ENCODE measurements at places on chromosomes 4 and X. TPM values are rescaled to one million over a fixed set of nuclear protein-coding genes. Genes with fewer than 3 reads are reported as not detected.

DNA sequence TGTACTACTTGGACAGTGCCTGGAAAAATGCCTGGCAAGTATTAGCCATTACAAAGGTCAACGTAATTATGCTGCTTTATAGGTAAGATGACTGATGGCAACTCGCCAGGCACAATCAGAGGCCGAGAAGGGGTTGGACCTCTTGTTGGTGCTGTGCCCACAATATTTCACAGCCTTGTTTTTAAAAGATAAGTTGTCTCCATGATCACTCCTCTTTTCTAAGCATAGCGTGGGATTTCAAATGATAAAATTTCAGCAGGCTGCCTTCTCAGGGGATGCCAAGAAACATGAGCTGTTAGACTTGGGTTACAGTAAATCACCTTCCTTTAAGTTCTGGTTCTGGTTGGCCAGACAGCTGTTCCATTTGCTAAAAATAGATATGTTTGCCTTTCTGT lies 26.9 kb downstream of the HOPX start:
- DNase-seq, result no peak

DNA sequence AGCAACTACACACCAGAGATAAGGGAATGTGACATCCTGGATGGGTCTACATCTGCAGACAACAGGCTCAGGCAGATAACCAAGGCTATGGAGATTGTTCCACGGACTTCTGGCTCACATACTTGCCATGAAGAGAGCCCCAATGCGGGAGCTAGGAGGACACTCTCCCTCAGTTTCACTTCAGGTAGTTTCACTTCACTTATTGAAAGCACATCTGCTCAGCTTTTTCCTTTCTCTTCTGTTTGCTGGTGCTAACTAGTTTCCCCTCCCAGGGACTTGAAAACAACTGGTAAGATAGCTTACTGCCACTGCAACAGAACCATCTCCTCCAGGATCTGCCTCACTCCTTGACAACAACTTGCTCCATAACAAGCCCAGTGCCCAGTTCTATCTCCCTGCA lies 1.4 kb upstream of the CT47C1 start:
- peak; percentile 55 for DNase-seq

ABLIM2 gene
- total RNA-seq, result 68.3 TPM

DNA sequence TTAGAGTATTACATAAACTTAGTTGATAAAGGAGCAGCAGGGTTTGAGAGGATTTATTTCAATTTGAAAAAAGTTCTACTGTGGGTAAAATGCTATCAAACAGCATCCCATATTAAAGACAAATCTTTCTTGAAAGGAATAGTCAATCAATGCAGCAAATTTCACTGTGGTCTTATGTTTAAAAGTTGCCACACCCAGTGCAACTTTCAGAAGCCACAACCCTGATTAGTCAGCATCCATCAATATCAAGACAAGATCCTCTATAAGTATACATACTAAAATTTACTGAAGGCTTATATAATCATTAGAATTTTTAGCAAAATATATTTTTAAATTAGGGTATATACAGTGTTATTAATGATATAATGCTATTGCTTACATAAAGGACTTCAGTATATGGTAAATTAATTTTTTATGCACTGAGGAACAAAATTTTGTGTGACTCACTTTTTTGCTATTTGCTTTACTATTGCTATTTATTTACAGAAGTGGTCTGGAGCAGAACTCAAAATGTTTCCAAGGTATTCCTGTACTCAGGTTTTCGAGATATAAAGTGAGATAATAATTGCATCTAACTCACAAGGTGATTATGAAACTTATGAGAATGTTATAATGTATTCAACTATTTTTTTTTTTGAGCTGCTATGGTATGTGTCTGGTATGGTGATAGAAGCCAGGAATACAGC lies 1127.6 kb downstream of the ADGRL3 start:
- no peak for DNase-seq

DNA sequence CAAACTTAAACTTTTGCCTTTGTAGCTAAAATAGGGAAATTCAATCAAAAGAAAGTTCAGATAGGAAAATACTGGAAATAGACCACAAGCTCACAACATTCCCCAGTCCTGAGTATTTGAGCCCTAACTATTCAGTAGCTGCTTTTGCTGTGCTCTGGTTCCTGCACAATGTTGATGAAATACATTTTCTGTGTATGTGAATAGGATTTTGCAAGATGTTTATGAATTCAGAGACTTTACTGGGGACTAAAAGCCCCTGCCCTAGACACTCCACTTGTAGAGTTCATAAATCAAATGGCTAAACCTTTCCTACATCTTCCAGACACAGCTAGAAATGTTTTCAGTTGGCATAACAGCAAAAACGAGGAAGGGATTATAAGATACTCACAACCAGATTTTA lies 105.9 kb downstream of the FBXO8 start:
- DNase-seq, result no peak

DNA sequence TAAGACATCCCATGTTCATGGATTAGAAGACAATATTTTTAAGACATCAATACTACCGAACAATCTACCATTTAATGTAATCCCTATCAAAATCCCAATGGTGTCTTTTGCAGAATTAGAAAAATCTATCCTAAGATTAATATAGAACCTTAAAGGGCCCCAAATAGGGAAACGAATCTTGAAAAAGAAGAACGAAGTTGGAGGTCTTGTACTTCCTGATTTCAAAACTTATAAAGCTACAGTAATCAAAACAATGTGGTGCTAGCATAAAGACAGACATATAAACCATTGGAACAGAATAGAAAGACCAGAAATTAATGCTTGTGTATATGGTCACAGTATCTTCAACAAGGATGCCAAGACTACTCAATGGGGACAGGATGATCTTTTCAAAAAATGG lies 42.0 kb downstream of the CENPE start:
- no peak for DNase-seq

GRCh38 chr4:48944252-48944651 lies 37.7 kb upstream of the OCIAD2 start:
- no peak for DNase-seq

DNA sequence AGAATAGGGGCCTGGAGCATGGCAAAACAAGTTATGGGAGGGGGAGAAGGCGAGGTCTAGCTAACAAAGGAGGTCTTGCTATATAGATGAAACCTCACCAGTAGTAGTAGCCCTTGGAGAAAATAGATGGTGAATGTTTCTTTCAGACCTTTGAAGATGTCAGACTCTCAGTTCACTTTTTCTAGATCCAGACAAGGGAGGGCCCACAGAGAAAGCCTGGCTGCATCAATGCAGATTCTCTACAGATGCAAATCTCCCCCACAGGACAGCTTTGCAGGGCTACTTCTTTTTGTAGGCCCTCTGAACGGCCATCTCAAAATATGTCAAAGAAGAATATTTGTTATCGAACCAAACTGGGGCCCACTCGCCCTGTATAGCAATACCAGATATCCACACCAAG lies 159.7 kb downstream of the ANK2 start:
- DNase-seq, result no peak

DNA sequence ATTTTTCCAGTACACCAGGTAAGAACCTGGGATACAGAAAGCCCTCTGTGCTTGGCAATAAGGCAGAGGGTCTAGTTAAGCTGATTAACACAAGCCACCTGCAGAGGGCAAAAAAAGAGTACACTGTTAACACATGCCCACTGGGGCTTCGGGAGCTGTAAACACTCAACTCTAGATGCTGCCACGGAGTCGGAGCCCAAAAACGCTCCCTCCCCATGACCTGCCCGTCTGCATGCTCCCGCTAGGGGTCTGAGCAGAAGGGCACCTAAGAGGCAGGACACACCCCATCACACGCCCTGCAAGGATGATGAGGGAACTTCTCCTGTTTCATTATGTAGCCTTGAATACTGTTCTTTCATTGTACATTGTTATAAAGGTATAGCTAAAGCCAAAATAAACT lies 715.6 kb upstream of the AADAT start:
- DNase-seq, result no peak

DNA sequence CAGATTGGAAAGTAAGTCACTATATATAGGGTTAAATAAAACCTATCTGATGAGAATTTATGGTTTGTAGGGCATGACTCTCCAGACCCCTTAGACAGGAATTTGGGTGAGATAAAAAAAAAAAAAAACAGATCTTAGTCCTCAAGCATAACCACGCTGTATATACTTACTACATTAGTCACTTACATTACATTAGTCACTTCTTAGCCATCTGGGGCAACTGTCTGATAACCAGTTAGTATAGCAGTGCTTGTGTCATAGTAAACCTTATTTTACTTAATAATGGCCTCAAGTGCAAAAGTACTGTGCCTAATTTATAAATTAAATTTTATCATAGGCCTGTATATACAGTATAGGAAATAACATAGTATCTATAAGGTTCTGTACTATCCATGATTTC lies 60.2 kb upstream of the RPS6KA6 start:
- DNase-seq, result no peak

CCKAR gene
- total RNA-seq, result not detected

CENPVL2 gene
- total RNA-seq, result not detected

DNA sequence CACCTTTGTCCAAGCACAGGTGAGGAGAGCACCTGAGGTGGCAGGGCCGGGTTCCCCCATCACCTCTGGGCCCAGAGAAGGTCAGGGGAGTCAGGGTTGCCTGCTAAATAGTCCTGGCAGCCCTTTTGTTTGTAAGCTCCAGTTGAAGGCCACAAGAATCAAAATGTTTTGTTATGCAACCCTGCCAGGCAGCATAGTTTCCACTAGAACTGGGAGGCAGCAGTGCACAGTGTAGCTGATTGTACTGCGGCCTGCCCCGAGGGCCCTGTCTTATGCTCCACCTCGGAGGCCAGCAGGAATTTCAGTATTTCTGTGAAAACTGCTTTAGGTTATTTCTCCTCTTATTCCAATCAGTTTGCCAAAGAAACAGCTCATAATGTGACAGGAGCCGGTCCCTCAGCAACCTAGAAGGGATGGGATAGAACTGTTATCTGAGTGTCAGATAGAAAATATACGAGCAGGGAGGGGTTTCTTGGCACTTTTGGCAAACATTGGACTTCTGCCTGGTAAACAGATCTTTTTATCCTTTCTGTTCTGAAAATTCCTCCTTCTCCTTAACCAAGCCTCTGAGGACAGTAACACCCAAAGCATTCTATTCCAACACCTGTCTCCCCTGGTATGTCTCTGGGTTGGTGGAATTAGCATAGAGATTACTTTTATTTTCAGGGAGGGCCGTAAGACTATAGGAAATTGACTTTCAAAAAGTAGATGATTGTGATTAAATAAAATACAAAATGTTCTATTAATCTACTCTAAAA lies 93.6 kb downstream of the LNX1 start:
- no peak for DNase-seq

DNA sequence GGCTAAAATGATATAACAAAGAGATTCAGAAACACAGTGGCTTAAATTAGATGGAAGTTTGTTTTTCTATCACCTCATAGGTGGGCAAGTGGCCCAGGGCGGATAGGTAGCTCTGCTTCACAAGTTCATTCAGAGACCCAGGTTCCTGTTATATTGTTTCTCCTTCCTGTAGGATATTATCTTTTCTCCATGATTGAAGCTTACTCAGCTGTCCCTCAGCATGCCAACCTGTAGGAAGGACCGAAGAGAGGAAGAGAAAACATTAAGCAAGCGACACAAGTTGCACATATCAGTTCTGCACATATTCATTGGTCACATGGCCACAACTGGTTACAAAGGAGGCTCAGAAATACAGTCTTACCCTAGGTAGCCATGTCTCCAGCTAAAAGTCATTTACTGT lies 6.9 kb downstream of the KLHL5 start:
- no peak for DNase-seq

GRCh38 chr4:140250989-140251552 lies 97.1 kb upstream of the MAML3 start:
- no peak for DNase-seq

DNA sequence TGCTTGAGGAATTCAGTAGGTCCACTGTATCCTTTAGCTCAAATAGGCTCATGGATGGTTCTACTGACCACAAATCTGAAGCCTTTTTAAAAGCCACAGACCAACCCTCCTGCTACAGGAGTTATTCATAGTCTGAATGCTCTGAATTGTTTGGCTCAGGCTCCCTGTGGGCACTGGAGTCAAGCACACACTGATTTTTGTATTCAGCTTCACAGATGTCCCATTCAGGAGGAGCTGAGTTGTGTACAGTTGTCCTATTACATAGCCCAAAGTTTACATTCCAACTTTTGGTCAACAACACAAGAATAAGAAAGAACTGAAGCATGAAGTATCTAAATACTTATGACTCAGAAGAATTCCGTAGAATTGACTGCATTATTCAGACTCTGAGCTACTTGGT lies 243.9 kb downstream of the UNC5C start:
- DNase-seq, result no peak

LPAR4 gene
- not detected for total RNA-seq

DNA sequence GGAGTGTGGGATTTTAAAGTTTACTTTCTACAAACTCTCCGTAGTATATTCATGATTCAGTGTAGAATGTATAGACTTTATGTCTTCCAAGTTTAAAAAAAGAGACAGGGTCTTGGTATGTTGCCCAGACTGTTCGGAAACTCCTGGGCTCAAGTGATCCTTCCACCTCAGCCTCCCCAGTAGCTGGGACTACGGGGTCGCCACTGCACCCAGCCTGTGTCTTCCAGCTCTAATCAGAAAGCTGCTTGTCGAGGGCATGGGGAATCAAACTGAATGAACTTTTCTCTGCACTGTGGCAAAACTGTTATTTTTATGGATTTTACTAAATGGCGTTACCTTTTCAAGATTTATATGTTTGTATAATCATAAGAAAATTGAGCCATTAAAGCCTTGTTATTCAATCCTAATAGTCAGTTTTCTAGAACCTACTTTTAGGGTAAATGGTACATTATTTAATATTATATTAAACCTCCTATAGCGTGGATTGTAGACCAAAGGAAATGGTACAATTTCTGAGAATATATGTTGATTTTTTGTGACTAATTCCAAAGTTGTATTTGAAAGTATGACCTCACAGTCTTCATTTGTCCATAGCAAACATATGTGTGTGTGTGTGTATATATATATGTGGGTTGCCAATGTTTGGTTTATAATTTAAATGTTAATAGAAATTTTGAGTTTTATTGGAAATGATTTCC lies 1.1 kb downstream of the BLOC1S4 start:
- no peak for DNase-seq

DNA sequence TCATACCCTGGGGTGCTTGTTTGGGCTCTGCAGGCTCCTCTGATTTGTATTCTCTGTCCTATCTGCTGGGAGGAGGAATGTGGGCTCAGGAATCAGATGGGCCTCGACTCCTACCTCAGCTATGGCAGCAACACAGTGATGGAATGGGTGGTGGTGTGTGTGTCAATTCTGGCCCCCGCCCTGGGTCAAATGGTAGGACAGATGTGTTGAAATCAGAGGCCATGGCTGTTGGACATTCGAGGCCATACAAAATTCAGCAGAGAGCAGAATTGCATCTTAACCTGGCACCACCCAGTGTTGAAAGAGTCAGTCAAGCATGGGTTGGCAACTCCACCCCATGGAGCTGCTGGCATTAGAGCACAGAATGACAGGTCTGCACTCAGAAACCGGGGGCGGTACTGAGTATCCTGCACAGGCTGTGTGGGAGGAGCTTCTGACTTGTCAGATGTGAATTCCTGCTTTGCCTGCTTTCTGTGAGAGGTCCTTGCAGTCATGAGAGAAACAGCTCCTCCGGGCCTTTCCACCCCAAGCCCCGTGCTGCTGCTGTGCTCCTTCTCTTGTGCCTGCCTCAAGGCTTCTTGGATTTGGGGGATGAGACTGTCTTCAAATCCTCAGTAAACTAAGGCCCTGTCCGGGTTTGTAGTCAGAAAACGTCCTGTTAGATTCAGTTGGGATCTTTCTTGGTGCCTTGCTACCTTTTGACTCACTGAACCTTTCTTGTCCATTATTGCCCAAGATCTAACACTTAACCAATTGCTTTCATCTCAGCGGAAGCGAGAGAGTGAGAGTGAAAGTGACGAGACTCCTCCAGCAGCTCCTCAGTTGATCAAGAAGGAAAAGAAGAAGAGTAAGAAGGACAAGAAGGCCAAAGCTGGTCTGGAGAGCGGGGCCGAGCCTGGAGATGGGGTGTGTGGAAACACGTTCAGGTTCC lies 13.0 kb downstream of the DKC1 start:
- no peak for DNase-seq

CXCL1 gene
- not detected for total RNA-seq

Measured in B cell (primary cell).